ENCODE measurements at places on chromosomes 3 and 15.

DNA sequence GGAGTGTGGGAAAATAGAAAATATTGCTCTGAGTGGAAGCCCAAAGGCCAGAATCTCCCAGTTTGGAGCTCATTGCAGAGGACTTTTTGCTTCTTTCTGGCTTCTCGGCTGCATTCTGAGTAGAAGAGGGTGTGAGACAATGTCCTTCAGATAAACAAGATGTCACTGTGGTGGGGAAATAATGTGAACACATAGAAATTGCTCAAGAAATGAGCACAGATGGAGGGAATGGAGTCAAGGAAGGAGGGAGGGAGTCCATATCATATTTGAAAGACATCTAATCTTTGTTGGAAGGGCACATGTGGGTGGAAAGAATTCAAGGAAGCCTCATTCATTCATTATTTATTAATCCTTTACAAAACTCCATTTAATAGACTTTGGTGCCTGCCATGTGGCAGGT, 145.3 kb downstream of the FAM43A start:
- no peak for DNase-seq

DNA sequence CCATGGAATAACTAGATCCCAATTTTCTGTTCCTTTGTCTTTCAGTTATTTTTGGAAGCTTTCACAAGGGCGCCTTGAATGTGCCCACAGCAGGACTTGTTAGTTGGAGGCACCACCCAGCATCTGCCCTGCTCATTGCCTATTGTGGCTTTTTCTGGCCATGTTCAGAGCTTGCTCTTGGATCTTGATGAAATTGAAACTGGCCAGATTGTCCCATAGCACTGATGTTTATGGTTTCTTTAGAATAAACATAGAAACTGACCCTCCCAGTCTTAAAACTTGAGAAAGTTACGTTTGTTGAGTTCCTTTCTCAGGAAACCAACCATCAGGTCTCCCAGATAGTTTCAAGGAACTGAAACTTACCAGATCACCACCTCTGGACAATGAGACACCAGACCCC, 474.7 kb downstream of the IL5RA start:
- DNase-seq = no peak

DNA sequence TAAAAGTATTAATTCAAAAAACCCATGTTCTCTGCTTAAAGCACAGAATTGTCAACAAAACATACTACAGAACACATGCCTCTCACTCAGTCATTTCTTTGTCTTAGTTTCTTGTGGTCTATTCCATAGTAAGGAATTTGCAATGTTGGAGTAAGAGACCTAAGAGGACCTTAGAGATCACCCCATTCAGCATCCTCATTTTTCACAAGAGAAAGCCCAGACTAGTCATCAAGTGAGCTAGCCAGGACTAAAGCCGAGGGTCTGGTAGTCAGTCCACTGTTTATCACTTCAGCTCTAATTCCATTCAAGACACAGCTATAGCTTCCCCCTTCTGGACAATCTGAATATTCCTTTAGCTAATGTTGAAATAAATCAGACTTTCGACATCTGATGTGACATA, 601.1 kb downstream of the FHIT start:
- DNase-seq = no peak

GRCh38 chr3:166498446-166498845, 661.2 kb upstream of the BCHE start:
- DNase-seq = no peak

DNA sequence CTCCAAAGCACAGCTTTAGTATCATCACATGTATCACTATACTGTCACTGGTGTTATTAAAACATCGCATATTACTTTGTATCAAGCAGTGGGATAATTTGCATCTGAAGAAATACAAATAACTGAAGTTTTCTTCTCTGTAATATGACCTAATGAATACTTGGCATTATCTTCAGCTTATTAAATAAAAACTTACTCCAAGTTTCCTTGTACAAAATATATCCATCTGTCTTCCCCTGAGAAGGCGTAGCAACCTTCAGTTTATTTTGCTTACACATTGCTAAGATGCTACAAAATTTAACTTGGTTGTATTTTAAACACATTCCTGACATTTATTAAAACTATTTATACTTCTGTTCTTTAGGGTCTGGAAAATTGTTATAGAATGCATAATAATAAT, 13.7 kb downstream of the FGF7 start:
- DNase-seq = no peak

DNA sequence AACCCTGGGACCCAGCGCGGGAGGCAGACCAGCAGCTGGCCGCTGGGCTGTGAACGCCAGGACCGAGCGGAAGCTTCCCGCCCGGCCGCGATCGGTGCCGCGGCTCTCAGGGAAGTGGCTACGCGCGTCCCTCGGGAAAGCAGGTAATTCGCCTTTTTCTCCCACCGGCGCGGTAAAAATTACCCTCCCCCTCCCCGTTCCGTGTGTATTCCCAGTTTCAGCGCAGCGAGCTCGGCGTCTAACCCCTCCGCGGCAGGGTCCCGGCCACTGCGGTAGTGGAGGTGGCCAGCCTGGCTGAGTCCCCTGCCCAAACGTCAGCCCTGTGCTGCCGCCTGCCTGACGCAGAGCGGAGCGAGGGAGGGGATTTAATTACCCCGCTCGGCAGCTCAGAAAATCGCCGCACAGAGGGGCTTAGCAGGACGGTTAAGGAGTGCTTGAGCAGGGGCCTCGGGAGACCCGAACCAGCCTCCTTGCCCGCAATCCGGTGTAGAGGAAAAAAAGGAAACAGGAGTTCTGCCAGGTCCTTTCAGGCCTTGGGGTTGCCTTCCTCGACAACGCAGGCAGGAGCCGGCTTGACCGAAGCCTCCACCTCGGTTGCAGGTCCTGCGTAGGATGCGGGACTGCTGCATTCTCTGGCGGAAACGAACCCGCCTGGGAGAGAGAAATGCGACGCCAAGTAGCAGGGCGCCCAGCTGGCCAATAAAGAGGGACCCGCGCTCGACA, 2.9 kb downstream of the GATA2 start:
- DNase-seq = peak; percentile 22

DNA sequence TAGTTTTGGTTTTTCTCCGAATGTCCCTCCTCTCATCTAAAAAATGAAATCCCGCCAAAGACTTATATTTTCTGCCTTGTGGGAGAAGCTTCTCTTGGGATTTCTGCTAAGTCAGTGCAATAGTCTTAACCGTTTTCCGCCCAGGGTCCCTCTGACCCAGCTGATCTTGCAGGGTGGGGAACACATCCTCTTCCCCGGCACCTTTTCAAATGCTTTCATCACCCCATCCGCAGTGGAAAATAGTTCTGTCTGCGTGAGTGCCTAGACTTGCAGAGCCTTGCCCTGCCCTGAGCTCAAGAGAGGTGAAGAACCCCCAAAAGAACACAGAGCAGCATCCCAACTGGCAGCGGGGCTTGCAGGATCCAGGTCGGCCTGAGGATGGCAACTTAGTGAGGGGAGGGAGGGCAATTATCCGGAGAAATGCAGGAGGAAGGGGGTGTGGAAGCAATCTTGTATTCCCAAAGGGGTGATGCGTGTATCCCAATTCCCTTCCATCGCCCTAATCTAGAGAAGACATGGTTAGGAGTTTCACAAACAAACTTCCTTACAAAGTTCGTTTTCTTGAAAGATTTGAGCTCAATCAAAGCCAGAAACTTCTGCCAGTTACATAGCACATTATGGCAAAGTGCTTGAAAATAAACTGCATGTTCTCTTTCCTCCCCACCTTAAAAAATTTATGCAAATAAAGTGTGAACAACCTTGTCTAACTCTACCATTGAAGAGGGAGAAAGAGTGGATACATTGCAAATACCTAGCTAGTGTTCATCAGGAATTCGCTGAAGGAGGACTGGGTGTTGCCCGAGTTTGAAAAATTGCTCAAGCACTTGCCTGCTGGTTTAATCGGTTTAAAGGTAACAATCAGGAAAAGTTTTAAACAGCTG, 79.9 kb downstream of the NR2F2 start:
- no peak for DNase-seq

- DNase-seq = no peak
These were observed 8.8 kb upstream of the SH3BP5 start for GRCh38 chr3:15341030-15341726.

- no peak for DNase-seq
These were observed 7.9 kb downstream of the RBP2 start for GRCh38 chr3:139468399-139468798.

All from thyroid gland (tissue), 4 donors.